ENCODE measurements at places on chromosomes 3 and 15.

DNA sequence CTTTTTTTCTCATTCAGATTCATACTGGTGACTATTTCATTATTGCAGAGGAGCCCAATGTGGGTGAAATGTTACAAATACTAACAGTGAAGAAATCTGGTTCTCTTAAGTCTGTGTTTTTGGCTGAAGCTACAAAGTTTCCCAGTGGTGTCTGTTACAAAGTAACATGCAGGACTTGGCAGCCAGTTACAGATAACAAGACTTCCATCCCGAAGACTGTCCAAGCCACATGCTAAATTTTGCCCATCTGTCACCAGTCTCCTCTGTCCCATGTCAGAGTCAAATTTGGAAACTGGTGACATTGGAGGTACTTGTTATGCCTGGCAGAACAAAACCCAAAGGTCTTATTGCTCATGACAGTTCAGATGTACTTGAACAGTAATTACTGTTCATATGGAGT is 269.2 kb upstream of the GOLIM4 start:
- no peak for DNase-seq

DNA sequence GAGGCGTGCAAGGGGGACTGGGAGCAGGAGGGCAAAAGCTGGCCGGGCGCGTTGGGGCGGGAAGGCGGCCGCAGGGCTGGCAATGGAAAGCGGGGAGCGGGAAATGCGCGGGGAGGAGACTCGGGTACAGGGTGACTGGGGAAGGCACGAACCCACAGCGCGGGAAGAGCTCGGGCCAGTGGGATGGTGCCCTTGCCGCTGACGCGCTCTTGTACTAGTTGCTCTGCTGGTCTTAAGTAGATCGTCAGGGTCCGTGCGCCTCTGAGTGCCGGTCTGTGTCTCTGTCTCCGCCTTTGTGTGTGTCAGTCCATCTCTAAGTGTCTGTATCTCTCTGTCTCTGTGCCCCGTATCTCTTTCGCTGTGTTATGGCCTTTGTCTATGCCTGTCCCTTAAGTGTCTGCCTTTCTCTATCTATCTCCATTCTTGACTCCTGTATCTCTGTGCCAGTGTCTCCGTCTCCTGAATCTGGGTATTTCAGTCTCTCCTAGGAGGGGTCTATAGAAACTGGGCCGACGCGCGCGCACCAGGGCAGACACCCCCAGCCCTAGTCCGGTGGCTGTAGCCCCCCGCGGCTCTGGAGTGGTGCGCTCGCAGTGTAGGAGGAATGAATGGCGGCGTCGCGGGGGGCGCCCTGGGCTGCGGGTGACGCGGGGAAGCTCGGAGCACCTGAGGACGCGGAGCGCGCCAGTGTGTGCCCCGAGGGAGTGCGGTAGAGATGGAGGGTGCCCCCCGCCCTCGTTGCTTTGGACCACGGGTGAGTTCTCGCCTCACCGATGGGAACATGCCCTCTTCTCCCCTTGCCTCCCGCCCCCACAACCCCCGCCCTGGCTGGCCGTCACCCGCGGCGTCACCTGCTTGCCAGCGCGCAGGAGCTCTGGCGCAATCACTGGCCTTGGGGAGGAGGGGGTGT is 756 bp upstream of the CAMK2N2 start:
- no peak for DNase-seq

GRCh38 chr15:93028111-93028631 is 60.8 kb downstream of the RGMA start:
- DNase-seq, result no peak

- DNase-seq, result no peak
These were observed 7.3 kb downstream of the CCDC71 start for GRCh38 chr3:49158792-49159191.

DNA sequence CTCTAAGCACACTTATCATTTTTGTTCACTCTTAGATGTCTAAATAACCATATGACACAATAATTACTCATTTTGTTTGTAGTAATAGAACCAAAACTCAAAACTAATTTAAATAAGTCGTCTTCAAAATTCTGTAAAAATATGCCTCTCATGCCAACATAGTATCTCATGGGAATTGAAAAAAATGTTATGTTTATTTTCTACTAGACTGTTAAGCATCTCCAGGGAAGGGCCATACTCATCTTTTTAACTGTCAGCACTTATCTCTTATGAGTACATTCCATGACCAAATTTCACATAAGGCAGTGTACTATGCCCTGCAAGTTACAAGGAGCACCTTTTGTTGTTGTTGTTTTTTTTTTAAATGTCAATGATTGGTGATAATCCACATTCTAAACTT is 18.3 kb upstream of the USF3 start:
- no peak for DNase-seq

GRCh38 chr3:67781871-67782270 is 127.5 kb upstream of the SUCLG2 start:
- no peak for DNase-seq

DNA sequence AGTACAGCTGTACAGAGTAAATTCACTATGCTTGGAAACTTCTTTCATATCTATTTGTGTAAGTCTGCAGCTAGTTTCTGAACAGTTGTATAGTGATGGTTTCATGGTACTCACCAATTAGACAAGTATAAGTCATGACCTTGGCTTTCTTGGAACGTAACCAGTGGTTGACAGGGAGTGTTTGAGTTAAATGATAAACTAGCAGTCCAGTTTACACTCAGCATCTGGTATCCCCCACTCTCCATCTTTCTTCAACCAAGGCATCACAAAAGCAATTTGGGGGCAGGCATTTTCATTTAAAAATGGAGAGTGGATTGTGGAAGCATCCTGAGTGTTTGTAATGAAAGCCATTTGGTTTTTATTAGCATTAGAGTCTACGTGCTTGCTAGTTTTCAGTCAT is 26.0 kb downstream of the MME start:
- DNase-seq, result no peak

DNA sequence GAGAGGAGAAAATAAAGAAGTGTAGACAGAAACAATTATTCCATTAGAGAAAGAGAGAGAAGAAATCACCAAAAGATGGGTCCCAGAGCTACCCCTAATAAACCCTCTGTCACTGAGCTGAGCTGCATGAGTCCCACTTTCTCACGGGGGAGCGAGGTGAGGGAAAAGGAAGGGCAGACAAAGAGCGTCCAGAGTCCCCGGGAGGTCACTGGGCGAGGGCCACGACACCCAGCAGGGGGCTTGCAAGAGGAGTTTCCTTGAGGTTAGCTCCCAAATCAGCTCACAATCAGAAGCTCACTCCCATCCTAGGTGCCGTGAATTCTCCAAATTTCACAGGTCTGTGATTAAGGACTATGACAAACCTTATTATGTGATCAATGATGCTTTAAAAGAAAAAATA is 62.3 kb downstream of the XXYLT1 start:
- DNase-seq, result no peak

- DNase-seq, result no peak
These were observed 4.0 kb downstream of the STX19 start for GRCh38 chr3:94024385-94024784.

- DNase-seq, result no peak
These were observed 1055.8 kb upstream of the CADM2 start for GRCh38 chr3:83902787-83903533.

- DNase-seq, result no peak
These were observed 321.8 kb downstream of the TBC1D5 start for GRCh38 chr3:17420668-17421067.

DNA sequence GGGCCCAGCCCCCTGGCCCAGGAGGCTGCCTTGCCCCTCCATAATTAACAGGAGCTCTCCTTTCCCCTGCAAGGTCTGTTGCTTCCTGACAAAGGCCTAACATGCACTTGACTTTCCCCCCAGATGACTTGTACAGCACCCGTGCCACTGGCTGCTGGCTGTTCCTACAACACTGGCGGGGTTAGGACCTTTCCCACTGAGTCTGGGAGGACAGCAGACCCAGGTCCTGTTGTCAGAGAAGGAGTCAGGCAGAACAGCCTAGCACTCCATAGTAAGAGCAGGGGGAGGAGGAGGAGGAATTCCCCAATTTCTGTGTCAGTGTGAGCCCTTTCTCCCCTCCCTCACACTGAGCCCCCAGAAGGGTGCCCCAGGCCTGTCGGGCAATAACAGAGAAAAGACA is 99.2 kb downstream of the CORO2B start:
- no peak for DNase-seq

DNA sequence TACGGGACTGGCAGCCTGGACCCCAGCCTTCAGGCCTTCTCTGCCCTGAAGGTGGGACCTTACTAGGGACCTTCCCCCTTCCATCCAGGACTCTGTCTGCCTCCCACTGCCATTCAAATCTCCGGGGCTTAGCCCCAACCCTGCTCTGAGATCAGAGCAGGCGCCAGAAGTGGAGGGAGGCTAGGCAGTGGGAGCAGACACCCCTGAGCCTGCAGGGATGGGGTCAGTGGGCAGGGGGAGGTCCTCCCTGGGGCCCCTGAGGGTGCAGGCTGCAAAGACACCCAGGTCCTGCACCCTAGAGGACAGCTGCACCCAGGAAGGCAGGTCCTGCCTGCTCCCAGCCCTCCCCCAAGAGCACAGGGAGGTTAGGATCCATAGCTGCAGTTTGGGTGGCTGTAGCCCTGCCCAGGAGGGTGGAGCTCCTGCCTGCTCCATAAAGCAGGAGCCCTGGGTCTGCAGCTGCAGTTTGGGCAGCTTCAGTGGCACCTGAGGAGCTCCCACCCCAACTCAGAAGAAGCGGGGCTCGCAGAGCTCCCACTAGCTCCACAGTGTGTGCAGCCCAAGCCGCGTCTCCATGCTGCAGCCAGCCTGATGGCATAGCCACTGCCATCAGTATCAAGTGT is 8.1 kb upstream of the POC1A start:
- DNase-seq, result no peak

- DNase-seq, result no peak
These were observed 39.3 kb downstream of the RFTN1 start for GRCh38 chr3:16474216-16474615.

GRCh38 chr3:178684881-178685590 is 148.8 kb downstream of the KCNMB2 start:
- DNase-seq, result no peak

GRCh38 chr3:53346922-53347260 is 452 bp downstream of the DCP1A start:
- DNase-seq, result no peak

- DNase-seq, result no peak
These were observed 381.6 kb upstream of the NAALADL2 start for GRCh38 chr3:174477491-174477890.

DNA sequence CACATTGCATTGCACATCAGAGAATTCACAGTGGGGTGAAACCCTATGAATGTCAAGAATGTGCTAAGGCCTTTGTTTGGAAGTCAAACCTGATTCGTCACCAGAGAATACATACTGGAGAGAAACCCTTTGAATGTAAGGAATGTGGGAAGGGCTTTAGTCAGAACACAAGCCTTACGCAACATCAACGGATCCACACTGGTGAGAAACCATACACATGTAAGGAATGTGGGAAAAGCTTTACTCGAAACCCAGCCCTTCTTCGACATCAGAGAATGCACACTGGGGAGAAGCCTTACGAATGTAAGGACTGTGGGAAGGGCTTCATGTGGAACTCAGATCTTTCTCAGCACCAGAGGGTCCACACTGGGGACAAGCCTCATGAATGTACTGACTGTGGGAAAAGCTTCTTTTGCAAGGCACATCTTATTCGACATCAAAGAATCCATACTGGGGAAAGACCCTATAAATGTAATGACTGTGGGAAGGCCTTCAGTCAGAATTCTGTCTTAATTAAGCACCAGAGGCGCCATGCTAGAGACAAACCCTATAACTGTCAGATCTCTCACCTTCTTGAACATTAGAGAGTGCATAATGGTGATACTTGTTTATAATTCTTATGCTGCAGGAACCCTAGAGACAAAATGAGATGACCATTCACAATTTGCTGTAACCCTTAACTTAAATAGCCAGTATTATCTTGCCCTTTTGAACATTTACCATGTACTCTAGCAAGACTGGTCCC is 9.0 kb downstream of the ZNF662 start:
- no peak for DNase-seq

GRCh38 chr3:141371882-141372281 is 3.6 kb downstream of the ZBTB38 start:
- no peak for DNase-seq

- DNase-seq, result no peak
These were observed 34.0 kb upstream of the DUSP7 start for GRCh38 chr3:52090131-52090932.

DNA sequence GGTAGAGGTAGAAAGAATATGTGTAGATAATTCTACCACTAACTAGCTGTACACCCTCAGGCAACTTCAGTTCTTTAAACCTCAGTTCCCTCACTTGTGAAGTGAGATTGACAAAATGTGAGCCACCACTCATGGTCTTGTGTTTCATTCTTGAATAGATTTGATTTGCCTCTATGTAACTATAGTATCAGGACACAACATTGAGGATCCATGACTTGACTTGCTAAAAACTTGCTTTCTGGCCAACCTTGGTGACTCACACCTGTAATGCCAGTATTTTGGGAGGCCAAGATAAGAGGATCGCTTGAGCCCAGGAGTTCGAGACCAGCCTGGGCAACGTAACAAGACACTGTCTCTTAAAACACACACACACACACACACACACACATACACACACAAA is 115.8 kb upstream of the FLNB start:
- no peak for DNase-seq

- DNase-seq, result no peak
These were observed 90.2 kb upstream of the LMOD3 start for GRCh38 chr3:69212411-69213160.

GRCh38 chr3:51802106-51802703 is 23.2 kb upstream of the IQCF6 start:
- no peak for DNase-seq

- DNase-seq, result no peak
These were observed 21.9 kb downstream of the FSTL1 start for GRCh38 chr3:120428924-120429323.

DNA sequence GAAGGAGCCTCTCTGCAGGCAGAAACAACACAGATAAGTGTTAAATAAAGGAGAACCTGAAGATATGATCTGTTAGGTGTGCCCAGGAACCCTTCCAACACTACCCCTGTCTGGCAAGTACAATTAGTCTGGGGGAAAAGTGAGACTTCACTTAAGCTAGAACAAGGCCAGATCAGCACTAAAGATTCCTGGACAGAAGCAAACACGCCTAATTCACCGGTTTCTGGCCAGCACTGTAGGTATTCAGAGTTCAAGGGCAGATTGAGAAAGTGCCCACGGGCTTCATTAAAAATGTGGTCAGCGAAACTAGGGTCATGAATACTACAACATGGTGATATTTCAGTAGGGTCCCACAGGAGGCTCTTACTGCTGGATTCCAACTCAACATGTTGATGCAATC is 28.6 kb upstream of the OR5K1 start:
- DNase-seq, result no peak

- DNase-seq, result no peak
These were observed 57.2 kb downstream of the ATP1B3 start for GRCh38 chr3:141933421-141934300.

GRCh38 chr15:81286621-81287121 is 37.3 kb downstream of the STARD5 start:
- no peak for DNase-seq

- DNase-seq, result no peak
These were observed 555.5 kb upstream of the TBL1XR1 start for GRCh38 chr3:177752831-177753230.

GRCh38 chr3:162525066-162525742 is 1028.6 kb downstream of the OTOL1 start:
- no peak for DNase-seq

GRCh38 chr3:46561951-46562350 is 4.2 kb downstream of the LRRC2 start:
- DNase-seq, result no peak

GRCh38 chr15:51888593-51889195 is 59.2 kb downstream of the TMOD3 start:
- no peak for DNase-seq

GRCh38 chr3:50657407-50657806 is 17.3 kb upstream of the DOCK3 start:
- DNase-seq, result no peak

- no peak for DNase-seq
These were observed 34.8 kb downstream of the FAM3D start for GRCh38 chr3:58631742-58632141.
